ENCODE measurements at places on chromosomes 1 and 21.

DNA sequence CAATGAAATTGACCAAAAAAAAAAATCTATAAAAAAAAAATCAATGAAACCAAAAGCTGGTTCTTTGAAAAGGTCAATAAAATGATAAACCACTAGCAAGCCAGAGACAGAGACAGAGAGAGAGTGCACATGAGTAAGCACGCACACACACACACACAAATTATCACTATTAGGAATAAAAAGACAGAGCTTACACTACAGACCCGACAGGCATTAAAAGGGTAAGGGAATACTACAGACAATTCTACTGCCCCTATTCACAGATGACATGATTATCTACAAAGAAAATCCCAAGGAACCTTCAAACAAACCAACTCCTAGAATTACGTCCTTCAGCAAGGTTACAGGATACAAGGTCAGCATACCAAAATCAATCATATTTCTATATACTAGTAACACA, 38.6 kb downstream of the TARBP1 start:
- no peak for DNase-seq

- no peak for DNase-seq
Observed at GRCh38 chr1:161083748-161084596, 5.4 kb downstream of the NECTIN4 start.

- DNase-seq: no peak
Observed at GRCh38 chr1:71053146-71053545, 5.5 kb upstream of the PTGER3 start.

DNA sequence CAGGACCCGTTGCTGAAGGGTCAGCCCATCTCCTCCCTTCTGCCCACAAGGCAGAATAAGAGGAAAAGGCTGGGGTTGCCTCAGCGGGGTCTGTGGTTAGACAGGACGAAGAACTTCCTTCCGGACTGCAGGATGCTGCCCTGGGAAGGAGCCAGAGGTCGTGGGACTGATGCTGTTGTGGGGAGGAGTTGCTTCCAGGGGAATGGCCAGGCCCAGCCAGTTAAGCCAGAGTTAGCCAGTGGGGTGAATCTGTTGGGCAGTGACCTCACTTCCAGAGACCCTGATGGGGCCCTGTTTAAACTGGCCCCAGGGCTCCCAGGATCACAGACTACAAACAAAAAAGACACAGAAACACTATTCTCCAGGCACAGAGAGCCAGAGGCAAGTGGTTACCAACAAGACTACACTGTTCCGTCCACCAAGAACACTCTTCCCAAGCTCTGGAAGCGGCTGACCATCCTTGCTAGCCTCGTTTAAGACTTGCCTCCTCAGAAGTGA, 13.0 kb downstream of the FAM229A start:
- DNase-seq: no peak

DNA sequence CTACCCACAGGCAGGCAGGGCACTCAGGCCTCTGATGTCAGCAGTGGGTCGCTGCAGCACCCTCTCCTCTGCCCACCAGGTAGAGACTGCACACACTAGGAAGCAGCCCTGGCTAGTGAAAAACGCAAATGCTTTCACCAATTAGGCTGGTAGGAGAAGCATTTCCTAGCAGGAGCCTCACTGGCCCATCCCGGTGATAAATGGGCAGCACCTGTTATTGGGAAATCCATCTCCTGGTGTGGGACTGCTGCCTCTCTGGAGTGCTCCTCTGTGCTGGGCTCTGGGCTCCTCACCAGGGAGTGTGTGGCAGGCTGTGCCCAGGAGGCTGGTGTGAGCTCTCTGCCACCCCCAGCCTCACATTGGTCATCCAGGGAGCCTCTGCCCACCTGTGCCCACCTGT, 28.6 kb downstream of the LRP8 start:
- DNase-seq: no peak

GRCh38 chr21:36208326-36209013, 51.8 kb downstream of the DOP1B start:
- DNase-seq: no peak
